NCI-H1417 (cell line): ENCODE measurements at places on chromosomes 4 and X.

DNA sequence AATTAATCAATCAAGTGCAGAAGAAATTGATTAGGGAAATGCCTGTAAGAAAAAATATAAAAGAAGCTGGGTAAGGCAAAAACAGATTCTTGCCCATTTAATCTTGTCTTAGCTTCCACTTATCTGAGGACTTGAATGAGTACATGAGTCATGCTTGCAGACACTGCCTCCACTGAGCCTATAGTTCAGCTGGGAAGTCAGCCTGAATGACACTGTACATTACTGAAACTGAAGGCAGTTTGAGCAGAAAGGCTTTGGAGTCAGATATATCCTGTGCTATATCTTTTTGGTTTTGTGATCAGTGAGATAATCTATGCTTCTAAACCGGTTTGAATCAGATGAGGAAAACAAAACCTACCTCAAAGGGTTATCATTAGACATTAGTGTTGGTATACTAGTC, 61.3 kb downstream of the NUDT11 start:
- DNase-seq = no peak

DNA sequence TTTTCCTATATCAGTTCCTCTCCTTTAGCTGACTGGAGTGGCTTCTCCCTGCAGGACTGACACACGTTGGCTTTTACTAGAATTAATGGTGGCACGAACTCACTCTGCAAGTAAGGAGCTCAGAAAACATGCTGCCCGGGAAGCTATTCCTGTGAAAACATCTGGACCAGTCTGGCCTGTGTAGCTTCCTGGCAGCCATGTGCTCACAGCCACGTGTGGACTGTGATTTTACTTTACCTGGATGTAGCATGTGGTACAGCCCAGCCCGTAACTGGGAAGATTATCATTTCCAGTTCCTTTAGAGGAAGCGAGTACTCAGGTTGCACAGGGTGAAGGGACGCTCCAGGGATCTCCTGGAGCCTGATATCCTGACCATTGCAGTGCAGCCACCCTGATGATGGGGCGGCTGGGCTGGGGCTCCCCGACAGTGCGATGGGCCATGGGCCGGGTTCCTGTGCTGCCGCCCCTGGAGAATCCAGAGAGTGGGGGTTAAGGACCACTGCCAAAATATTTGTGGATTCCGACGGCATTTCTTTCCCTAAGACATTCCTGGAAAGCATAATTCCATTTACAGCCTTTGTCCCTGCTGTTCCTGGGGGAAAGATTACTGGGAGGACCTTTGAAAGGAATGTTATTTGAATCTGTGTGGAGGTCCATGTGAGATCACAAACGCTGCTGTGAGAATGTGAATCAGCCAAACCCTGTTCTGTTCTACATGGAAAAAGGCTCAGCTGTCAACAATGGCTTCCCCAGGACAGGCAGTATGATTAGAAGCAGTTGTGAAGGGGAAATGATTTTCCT, 35.0 kb downstream of the PROM1 start:
- DNase-seq = no peak

GRCh38 chr4:17516980-17517379, 2.0 kb downstream of the CLRN2 start:
- no peak for DNase-seq

GRCh38 chr4:118683513-118683912, 1.7 kb upstream of the METTL14 start:
- peak; percentile 38 for DNase-seq

DNA sequence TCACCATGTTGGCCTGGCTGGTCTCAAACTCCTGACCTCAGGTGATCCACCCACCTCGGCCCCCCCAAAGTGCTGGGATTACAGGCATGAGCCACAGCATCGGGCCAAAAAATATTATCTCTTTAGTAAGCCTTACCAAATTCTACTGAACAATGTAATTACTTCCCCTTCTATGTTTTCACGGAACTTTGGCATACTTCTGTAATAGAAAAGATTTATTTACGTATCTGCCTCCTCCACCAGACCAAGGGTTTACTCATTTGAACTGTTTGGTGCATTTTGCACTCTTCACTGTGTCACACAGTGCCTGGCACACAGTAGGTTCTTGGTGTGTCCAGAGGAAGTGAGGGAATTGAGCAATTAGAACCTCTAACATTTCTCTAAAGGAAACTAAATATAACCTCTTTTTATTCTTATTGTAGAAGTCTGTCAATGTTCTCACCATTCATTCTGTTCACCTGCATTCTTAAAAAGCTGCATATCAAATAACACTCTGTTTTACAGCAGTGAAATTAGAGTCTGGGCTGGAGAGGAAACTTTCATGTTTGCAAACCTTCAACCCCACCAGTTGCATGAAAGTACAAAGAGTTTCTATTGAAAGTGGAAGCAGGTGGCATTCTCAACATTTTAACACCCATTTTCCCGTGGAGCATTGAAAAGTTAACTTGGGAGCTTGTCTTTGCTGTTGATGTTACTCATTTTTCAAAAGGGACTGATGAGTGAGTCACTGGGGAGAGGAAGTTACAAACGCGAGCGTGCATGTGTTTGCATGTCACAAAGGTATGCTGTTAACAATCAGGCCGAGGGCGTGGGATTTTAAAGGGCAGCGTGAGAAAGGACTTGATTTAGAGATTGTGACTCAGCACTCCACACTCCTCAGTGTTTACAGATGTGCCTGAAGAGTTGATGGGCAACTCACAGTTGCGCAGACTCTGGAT, 314.1 kb downstream of the STK32B start:
- DNase-seq = peak; percentile 52

DNA sequence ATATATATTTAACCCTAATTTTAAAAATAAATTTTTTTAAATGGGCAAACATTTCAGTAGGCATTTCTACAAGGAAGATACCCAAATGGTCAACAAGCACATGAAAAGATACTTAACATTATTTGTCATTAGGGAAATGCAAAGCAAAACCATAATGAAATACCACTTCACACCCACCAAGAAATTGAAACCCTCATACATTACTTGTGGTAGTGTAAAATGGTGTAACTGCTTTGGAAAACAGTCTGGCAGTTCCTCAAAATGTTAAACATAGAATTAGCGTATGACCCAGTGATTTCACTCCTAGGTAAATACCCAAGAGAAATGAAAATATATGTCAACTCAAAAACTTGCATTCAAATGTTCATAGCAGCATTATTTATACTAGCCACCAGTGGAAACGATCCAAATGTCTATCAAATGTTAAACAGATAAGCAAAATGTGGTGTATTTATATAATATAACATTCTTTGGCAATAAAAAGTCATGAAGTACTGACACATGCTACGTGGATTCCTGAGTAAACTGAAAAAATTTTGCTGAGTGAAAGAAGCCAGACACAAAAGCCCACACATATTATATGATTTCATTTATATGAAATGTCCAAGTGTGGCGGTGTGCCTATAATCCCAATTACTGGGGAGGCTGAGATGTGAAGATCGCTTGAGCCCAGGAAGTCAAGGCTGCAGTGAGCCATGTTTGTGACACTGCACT, 16.6 kb downstream of the TRIM2 start:
- no peak for DNase-seq

GRCh38 chrX:14032406-14032805, 2.7 kb upstream of the GEMIN8 start:
- DNase-seq = peak; percentile 90

DNA sequence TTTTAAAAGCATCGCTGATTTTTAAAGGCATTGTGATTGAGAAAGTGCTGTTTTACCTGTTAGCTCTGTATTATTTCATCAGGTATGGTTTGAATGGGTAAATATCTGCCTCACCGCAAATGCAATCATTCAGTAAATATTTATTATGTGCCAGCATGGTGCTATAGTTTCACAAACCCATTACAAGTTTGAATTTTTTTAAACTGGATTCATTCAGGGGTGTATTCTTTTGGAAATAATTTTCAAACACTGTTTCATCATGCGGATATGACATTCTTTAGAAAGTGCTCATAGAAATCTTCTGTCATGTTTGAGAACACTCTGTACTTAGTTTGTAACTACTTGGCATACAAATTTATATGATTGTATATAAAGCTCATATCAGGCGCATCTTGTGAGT, 37.2 kb downstream of the LIMCH1 start:
- DNase-seq = no peak

GRCh38 chr4:108556588-108557200, 63.7 kb upstream of the RPL34 start:
- DNase-seq = no peak

GRCh38 chr4:81447566-81448229, 24.0 kb downstream of the RASGEF1B start:
- DNase-seq = no peak

GRCh38 chr4:54197926-54198325, 31.2 kb upstream of the PDGFRA start:
- no peak for DNase-seq

DNA sequence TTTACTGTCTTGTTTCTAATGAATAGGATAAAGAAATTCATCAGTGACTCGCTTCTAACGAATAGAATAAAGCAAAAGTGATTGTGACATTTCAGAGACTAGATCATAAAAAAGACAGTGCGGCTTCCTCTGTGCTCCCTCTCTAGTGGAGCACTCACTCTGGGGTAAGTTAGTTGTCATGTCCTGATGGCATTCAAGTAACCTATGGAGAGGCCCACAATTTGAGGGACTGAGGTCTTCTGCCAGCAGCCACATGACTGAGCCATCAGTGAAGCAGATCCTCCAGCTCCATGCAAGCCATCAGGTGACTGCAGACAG, 72.4 kb downstream of the YIPF6 start:
- DNase-seq = no peak

DNA sequence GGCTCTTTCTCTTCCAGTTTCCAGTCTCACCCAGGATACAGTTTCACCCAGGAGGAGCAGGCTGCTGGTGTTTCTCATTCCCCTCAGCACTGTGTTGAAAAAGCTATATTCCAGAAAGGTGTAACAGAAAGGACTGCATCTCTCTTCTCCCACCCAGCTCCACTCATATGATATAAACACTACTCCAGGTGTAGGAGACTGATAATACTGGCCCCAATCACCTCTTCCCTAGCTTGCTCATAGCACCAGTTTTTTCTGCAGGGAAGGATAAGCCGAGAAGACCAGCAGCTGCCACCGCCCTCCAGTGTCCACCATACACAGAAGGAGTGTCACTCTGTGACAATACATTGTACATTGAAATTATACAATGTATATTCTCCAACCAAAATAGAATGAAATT, 105.5 kb upstream of the STK26 start:
- no peak for DNase-seq

- DNase-seq = no peak
Observed at GRCh38 chrX:109839694-109840567, 106.9 kb upstream of the ACSL4 start.

GRCh38 chr4:163535657-163536056, 41.2 kb downstream of the TMA16 start:
- no peak for DNase-seq

- no peak for DNase-seq
Observed at GRCh38 chr4:1090036-1090435, 23.3 kb downstream of the RNF212 start.

- DNase-seq = no peak
Observed at GRCh38 chrX:136691028-136691809, 43.3 kb downstream of the CD40LG start.

- no peak for DNase-seq
Observed at GRCh38 chr4:107906458-107907100, 24.8 kb upstream of the CYP2U1 start.

- no peak for DNase-seq
Observed at GRCh38 chr4:20384456-20384855, 132.8 kb downstream of the SLIT2 start.

- no peak for DNase-seq
Observed at GRCh38 chrX:91331476-91331875, 103.2 kb upstream of the PABPC5 start.

DNA sequence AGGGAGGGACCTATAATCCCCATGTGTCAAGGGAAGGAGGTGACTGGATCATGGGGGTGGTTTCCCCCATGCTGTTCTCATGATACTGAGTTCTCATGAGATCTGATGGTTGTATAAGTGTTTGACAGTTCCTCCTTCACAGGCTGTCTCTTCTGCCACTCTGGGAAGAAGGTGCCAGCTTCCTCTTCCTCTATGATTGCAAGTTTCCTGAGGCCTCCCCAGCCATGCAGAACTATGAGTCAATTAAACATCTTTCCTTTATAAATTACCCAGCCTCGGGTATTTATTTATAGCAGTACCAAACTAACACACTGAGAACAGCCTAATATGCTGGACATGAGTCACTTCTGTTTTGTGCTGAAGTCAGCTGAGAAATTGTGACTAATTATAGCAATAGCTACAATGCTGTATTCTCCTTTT, 656.9 kb upstream of the CPEB2 start:
- no peak for DNase-seq

- no peak for DNase-seq
Observed at GRCh38 chr4:183304538-183304937, 15.5 kb downstream of the CLDN22 start.

- DNase-seq = no peak
Observed at GRCh38 chr4:137705171-137705783, 173.0 kb upstream of the PCDH18 start.
